ENCODE measurements at places on chromosomes 6 and 20.

DNA sequence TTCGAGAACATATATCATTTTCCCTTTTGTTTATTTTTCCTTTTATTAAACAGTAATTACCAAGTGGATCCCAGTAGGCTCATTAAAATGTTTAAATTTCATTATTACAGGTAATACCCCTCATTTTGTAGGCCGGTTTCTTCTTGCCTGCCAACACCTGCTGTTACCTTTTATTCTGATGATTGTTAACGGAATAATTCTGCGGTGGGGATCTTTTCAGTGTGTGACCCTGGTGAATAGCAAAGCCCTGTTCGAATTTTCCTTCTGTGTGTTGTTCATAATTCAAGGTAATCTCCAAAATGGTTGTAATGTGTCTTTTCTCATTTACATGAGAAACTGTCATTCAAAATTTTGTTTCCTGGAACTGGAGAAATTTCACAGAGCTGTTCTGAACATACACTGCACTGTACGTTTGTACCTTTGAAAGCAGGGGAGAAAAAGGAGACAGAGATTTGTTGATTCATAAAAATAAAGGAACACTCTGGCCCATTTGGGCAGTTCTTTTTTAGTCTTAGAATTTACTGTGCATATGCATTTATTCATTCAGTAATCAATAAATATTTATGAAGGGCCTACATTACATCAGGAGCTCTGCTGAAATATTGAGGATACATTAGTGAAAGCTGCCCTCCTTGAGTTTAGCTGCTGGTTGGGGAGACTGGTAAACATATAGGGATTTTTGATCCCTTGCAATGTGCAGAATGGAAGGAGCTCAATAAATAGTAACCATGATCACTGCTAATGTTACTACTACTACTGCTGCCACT, 502.0 kb downstream of the QKI start:
- DNase-seq, result no peak

- no peak for DNase-seq
Measured at GRCh38 chr6:154758125-154758524, 24.9 kb downstream of the SCAF8 start.

DNA sequence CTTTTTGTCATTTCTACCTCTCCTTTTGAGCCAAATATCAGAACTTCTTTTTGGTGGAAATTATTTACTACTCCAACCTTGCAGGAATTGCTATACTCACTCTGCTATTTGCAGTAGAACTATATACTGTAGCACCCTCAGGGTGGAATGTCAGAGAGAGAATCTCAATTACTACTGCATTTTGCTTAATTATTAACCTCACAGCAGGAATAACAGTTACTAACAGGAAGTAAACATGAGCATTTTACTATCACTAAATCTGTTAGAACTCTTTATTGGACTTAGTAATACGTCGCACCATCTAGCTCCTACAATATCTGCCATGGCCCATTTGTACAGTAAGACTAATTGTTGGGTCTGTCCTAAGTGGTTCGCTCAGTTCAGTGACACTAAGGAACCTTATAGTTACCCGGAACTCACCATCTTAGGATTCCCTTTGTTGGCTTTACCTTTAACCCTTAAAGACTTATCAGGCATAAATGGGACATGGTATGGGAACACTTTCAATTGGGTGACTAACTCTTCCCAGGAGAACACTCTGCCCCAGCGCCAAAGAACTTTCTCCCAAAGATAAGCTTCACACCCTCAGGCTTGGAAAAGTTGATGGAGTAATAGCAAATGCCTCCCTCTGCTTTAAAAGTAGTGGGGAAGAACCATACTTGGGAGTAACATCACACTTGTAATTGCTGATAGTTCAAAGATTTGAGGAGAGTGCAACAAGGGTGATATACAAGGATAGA, 38.8 kb downstream of the PLN start:
- DNase-seq, result no peak

DNA sequence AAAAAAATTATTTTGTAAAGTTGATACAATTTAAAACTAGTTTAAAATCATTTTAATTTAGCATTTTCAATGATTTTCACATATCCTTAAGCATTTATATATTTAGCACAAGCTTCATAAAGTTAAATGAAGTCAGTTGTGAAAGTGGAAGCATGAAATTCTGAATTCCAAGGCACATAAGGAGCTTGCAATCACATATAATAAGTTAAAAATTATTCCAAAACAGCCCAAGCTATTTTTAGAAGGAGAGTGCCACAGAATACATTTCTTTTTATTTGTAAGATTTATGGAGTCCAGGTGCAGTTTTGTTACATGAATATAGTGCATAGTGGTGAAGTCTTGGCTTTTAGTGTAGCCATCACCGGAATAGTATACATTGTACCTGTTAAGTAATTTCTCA, 3.2 kb upstream of the LGSN start:
- no peak for DNase-seq

DNA sequence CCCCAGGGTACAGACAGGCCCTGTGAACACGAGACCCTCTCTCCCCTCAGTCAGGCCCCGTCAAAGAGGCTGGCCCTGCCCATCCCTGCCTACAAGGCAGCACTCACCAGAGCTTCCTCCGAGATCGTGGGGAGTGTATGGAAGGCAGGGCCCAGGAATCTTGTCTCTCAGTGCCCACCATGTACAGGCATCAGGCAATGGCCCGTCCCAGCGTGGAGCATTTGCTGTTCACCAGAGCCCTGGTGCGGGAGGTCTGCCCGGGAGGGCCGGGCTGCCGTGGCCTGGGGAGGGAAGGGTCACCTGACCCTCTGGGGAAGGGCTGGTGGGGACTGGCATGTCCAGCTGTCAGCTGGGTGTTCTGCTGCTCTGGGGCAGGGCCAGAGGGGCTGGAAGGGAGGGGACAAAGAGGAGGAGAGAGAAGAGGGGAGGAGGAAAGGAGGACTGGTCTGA, at the start of gene IP6K3:
IP6K3 (minus strand) TSS at position 255 of the 450 bp plus-strand sequence. CDS start 11,429 bp downstream, outside the sequence.
- DNase-seq, result no peak
